ENCODE measurements at places on chromosomes 12 and 14.

DNA sequence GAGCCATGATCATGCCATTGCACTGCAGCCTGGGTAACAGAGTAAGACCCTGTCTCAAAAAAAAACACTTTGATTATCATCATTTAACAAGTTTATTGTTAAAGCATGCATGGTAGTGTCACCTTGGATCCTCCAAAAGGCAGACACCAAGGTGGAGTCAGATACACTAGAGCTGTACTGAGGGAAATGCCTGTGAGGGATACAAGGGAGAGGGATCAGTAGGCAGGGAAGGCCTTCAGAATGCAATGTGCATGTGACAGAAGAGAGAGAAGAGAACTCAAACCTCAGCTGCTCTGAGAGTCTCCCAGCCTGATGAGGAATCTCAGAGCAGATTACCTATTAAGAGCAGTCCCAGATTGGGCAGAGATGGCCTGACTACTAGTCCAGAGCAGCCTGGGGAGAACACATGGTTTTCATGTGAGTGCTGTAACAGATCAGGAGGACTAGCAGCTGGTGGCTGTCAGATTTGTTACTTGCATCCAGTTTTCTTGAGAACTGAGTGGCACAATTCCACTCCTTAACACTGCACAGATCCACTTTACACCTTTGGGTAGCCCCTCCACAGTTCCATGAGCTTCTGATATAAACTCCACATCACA is 38.0 kb upstream of the A2ML1 start:
- DNase-seq: no peak

DNA sequence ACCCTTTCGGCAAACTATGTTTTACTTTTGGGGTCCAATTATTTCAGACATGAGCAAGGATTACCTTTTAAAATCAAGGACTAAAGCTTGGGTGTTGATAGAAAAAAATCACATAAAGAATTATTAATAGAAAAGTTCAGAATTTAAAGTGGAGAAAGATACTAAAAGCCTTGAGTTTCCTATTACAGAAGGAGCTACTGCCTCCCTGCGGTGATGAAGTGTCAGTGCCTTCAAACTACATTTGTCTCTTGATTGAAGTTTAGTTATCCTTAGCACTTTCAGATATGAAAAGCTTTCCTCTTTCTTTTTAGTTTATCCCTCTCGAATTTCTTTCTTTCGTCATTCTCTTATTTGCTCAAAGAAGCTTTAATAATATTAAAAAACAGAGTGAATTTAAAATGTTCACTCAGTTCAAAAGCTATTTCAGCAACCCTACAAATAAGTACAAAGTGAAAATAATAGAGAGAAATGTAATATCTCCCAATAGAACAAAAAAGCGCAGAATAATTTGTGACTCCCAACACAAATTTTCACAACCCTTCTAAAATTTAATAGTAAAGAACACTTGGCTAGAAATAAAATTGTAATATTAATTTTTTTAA is 87.6 kb downstream of the SEC23A start:
- peak; percentile 42 for DNase-seq

DNA sequence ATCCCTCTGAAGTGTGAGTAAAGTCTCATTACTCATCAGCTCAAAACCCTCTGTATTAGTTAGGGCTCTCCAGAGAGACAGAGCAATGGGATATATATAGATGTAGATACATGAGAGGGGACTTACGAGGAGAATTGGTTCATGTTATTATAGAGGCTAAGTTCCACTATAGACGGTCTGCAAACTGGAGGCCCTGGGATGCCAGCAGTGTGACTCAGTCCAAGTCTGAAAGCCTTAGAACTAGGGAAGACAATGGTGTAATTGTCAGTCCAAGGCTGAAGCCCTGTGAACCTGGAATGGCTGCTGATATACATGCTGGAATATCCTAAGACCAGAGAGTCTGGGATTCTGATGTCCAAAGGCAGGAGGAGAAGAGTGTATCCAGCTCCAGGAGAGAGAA is 57.3 kb upstream of the CEP83 start:
- no peak for DNase-seq

DNA sequence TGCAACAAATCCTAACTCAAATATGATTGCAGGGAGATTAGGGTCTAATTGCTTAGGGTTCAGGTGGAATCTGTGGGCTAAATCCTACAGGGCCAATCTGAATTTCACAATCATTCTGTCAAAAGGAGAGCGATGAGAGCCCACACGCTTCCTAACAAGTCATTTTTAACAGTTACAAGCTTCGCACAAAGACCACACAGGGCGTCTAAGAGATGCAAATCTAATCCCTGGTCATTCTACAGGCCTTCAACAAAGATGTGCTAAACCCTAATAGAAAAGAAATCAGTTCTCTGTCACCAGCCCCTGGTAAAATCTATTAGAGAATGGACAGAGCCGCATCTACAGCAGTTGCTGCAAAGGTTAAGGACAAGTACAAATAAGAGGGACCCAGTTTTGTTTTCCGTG is 15.3 kb downstream of the NKX2-1 start:
- DNase-seq: no peak

GRCh38 chr12:131800594-131801135 is 27.5 kb upstream of the MMP17 start:
- DNase-seq: no peak

DNA sequence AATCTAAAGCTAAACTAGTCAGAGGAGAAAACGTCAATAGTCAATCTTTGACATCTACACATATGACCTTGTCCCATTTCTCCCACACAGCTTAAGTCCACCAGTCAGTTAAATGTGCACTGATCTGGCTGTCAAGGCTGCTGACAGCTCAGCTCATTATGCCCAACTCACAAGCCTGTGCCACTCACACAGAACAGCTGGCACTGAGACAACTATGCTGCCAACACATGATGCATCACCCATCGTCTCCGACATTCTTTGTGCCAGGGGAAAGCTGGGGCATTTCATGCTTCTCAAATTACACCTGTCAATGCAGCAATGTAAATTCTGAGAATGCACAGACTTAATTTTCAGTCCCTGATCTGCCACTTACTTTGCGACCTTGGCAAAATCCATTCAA is 25.3 kb downstream of the GNS start:
- DNase-seq: no peak
